ENCODE measurements at places on chromosomes 2 and 18. TPM values are rescaled to one million over a fixed set of nuclear protein-coding genes. Genes with fewer than 3 reads are reported as not detected.

The REG3G gene
- 8.8 TPM for total RNA-seq

The IL1R2 gene
- total RNA-seq = 20.0 TPM

The RNU2-63P gene
- 2.4 TPM for total RNA-seq

The CAVIN2 gene
- total RNA-seq = 55.0 TPM

The TMEFF2 gene
- total RNA-seq = not detected

The SLC20A1 gene
- 46.2 TPM for total RNA-seq

GRCh38 chr2:60972889-60973656, 44.4 kb upstream of the PEX13 start:
- DNase-seq = no peak

GRCh38 chr2:174788291-174788929, 24.1 kb upstream of the CHRNA1 start:
- peak; percentile 58 for DNase-seq

- DNase-seq = no peak
Measured at GRCh38 chr18:60895181-60895580, 438.0 kb upstream of the CDH20 start.

DNA sequence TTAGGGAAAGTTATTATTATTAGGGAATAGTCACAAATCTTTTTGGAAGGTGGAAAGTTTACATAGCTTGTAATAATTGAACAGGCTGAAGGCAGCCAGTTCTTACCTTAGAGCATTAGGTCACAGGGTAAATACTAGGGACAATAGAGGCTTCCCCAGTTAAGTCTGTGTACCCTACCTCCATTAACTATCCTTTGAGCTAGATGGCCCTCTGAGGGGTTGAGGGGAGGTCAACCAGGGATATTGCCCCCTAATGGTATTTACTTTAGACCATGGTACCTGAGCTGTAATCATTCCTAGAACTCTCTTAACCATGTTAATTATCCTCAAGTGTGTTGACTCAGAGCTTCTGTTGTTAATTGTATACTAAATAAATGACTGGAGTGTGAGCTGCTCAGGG, 120.5 kb upstream of the SCN7A start:
- DNase-seq = no peak

DNA sequence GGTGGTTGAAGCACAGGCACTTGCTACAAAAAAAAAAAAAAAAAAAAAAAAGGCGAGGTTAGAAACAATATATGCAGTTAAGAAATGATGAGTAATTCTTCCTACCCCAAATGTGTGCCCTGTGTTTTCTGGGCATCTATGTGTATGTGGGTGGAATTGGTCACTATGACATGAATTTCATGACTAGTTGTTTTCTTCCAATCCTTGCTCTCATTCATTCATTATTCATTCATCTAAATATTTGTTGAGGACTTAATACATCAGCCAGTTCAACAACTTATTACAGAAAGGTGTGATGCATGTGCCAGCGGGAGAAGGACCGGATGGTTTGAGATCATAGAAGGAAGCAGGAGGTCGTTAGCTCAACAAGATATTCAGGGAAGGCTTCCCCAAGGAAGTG, 8.3 kb upstream of the EGR4 start:
- no peak for DNase-seq
